GM12891 (cell line): ENCODE measurements at places on chromosomes 12 and 14.

- DNase-seq: no peak
Measured at GRCh38 chr12:118183155-118183554, 47.2 kb downstream of the PEBP1 start.

DNA sequence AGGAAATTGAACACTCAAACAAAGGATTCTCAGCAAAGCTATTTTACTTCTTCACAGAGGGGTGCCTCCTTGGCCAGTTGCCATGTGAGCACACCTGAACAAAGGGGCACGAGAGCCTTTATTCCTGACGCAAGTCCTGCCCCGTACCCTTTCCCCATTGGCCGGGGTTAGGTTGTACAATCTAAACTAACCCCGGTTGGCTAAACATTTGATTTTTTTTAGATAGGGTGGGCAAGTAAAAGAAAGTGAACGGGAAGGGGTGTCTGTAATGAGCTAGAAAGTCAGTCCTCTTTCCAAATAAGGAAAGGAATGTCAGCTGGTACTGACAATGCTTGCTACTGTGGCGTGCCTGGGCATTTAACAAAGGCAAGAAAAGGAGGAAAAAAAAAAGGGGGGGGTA is 135.5 kb upstream of the CDKN3 start:
- DNase-seq: no peak

GRCh38 chr14:60355768-60356167 is 106.7 kb downstream of the PPM1A start:
- DNase-seq: no peak

- DNase-seq: no peak
Measured at GRCh38 chr12:114692186-114693058, 8.4 kb upstream of the TBX3 start.

- no peak for DNase-seq
Measured at GRCh38 chr14:89723930-89724627, 230.5 kb downstream of the EFCAB11 start.
